ENCODE measurements at places on chromosomes 13 and 19. TPM values are rescaled to one million over a fixed set of nuclear protein-coding genes. Genes with fewer than 3 reads are reported as not detected.

DNA sequence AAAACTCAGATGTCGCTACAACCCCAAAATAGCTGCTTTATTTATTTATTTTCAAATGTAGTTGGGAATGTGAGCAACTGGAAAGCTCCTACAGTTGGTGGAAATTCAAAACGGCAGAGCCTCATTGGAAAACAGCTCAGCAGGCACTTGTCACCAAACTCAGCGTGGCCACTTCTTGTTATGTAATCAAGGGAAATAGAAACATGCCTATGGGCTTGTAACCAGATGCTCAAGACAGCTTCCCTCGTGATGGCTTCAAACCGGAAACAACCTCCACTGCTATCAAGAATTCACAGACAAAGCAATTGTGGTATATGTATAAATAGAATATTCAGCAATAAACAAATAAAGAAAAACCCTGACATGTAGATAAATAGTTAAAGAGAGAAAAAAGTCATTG lies 627.8 kb upstream of the SLC10A2 start:
- H3K36me3 ChIP-seq = no peaks in the 10 kb centered on the region
- H3K4me1 ChIP-seq = no peaks in the 10 kb centered on the region
- no peaks in the 10 kb centered on the region for H3K27me3 ChIP-seq
- no peak for DNase-seq
- no peak overlapping the region for H3K27ac ChIP-seq

DNA sequence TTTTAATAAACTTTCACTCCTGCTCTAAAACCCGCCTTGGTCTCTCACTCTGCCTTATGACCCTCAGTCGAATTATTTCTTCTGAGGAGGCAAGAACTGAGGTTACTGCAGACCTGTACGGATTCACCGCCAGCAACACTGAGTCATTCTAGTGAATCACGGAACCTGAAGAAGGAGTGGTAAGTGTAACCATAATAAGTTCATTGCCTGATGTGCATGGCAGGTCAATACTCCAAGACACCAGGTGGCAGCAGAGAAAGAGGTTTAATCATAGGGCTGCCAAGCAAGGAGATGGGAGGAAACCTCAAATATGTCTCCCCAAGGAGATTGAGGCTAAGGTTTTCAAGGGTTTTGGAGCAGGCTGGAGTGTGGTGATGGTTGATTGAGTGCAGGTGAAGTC lies 204.3 kb upstream of the IPO5 start:
- no peaks in the 10 kb centered on the region for H3K36me3 ChIP-seq
- H3K4me3 ChIP-seq = no peak overlapping the region
- H3K27me3 ChIP-seq = no peaks in the 10 kb centered on the region
- H3K4me1 ChIP-seq = no peaks in the 10 kb centered on the region
- DNase-seq = peak; percentile 27

GRCh38 chr19:1292419-1293151 lies 6.9 kb downstream of the EFNA2 start:
- H3K27ac ChIP-seq = no peak overlapping the region
- no peaks in the 10 kb centered on the region for H3K4me1 ChIP-seq
- H3K36me3 ChIP-seq = no peaks in the 10 kb centered on the region
- H3K4me3 ChIP-seq = no peak overlapping the region
- H3K27me3 ChIP-seq = peaks cover 21% of the 10 kb centered on the region

GRCh38 chr13:48564056-48564455 lies 31.2 kb upstream of the RCBTB2 start:
- H3K4me3 ChIP-seq = no peak overlapping the region
- peaks cover 18% of the 10 kb centered on the region for H3K4me1 ChIP-seq
- H3K27me3 ChIP-seq = no peaks in the 10 kb centered on the region
- no peak for DNase-seq

DNA sequence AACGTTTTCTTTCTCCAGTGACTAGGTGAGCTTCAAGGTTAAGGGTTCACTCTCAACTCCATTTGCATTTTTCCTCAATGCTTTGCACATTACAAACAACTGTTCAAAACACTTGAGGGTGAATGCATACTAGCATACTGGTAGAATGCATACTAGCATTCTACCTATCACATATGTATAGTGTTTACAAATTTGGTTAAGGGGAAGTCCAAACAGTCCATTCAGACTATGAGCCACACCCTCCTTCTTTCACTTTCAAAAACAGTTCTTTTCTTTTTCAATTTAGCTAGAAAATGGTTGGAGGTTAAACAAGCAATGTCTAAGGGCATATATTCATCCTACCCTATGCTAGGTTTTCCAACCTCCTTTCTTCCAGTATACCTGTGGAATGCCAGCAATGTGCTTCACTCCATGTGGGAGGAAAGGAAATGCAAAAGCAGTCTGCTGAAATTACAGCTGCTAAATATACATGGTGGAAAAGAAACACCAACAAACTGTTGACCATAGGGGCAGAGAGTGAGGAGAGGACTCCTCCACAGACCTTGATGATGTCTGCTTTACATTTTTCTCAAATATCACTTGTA lies 102.6 kb downstream of the DOCK9 start:
- no peak overlapping the region for H3K27ac ChIP-seq
- no peaks in the 10 kb centered on the region for H3K36me3 ChIP-seq

DNA sequence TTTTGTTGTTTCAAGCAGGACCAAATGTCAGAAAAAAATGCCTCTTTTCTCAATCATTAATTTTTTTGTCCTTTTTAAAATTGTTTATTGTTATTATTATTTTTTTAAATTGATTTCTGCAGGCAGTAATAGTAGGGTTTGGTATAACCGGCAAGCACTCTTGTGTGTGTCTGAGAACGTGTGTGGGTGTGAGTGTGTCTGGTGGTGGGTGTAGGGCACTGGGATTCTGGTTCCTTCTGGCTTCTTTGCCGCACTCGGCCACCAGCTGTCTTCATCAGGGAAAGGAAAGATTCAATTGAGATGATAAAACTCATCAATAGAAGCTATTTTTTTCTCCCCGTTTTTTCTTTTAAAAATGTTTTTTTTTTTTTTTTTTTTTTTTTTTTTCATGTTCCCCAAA lies 56.4 kb downstream of the IER2 start:
- H3K4me3 ChIP-seq = no peak overlapping the region
- no peak overlapping the region for H3K27ac ChIP-seq

DNA sequence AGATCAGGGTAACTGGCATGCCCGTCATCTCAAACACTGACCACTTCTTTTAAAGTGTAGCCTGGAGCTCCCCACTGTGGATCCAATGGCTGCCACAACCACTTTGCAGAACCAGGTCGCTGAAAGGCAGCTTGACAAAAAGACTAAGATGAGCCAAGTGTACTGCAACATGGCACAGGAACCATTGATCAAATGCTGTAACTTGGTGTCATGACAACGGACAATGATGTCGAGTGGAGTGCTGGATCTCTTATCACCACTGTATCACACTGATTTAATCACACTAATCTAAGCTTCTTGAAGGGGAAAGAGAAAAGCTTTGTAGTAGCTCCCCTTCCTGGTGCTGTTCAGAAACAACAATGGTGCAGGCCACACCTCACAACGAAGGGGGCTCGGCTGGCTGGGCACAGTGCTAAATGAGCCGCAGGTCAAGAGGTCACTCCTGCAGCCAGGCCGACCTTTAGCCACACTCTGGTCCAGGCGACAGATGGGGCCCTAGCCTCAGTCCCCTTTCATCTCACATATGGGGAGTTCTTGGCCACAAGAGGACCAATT lies 2.2 kb upstream of the TNFRSF19 start:
- no peaks in the 10 kb centered on the region for H3K27me3 ChIP-seq
- H3K27ac ChIP-seq = no peak overlapping the region
- no peaks in the 10 kb centered on the region for H3K36me3 ChIP-seq
- no peak for DNase-seq
- H3K4me3 ChIP-seq = no peak overlapping the region

GRCh38 chr13:113835461-113836270 lies 28.2 kb downstream of the GAS6 start:
- peak overlapping the region; percentile 61 for H3K27ac ChIP-seq
- peaks cover 14% of the 10 kb centered on the region for H3K36me3 ChIP-seq
- H3K4me3 ChIP-seq = no peak overlapping the region

- H3K4me3 ChIP-seq = no peak overlapping the region
- no peak for DNase-seq
- no peaks in the 10 kb centered on the region for H3K4me1 ChIP-seq
- no peaks in the 10 kb centered on the region for H3K36me3 ChIP-seq
- no peak overlapping the region for H3K27ac ChIP-seq
- H3K27me3 ChIP-seq = no peaks in the 10 kb centered on the region
These were observed 37.2 kb downstream of the SIGLEC7 start for GRCh38 chr19:51179256-51179655.

DNA sequence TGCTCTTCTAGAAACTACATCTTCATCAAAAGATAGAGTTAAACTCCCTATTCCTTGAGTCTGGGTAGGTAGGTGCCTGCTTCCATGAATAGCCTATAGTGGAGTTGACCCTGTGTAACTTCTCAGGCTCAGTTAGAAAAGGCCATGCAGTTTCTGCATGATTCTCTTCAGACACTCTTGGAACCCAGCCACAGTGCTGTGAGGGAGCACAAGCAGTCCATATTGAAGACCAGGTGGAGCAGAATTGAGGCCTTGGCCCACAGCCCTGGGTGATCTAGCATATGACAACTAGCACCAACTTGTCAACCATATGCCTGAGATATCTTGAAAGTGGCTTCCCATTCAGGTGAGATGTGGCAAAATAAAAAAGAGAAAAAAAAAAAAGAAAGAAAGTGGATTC lies 10.3 kb upstream of the PAN3 start:
- H3K36me3 ChIP-seq = no peaks in the 10 kb centered on the region
- no peak overlapping the region for H3K4me3 ChIP-seq
- no peaks in the 10 kb centered on the region for H3K27me3 ChIP-seq
- H3K4me1 ChIP-seq = no peaks in the 10 kb centered on the region
- H3K27ac ChIP-seq = no peak overlapping the region
- no peak for DNase-seq

GRCh38 chr19:11931051-11931450 lies 6.1 kb downstream of the ZNF700 start:
- H3K36me3 ChIP-seq = 0 out of 2 replicates have a peak, but pooled peaks cover 5% of the 10 kb centered on the region
- no peak for DNase-seq
- no peaks in the 10 kb centered on the region for H3K27me3 ChIP-seq

- no peaks in the 10 kb centered on the region for H3K27me3 ChIP-seq
- DNase-seq = peak; percentile 59
- H3K27ac ChIP-seq = no peak overlapping the region
- no peaks in the 10 kb centered on the region for H3K36me3 ChIP-seq
- H3K4me3 ChIP-seq = peak overlapping the region; percentile 48
- H3K4me1 ChIP-seq = peaks cover 20% of the 10 kb centered on the region
These were observed 816 bp downstream of the CCNP start for GRCh38 chr19:40225440-40226305.

GRCh38 chr13:64551755-64552154 lies 2678.4 kb downstream of the PCDH9 start:
- peak; percentile 53 for DNase-seq
- no peak overlapping the region for H3K27ac ChIP-seq
- H3K27me3 ChIP-seq = no peaks in the 10 kb centered on the region
- no peak overlapping the region for H3K4me3 ChIP-seq

GRCh38 chr19:51448011-51448410 lies 10.2 kb downstream of the SIGLEC8 start:
- no peak overlapping the region for H3K27ac ChIP-seq
- no peak overlapping the region for H3K4me3 ChIP-seq

DNA sequence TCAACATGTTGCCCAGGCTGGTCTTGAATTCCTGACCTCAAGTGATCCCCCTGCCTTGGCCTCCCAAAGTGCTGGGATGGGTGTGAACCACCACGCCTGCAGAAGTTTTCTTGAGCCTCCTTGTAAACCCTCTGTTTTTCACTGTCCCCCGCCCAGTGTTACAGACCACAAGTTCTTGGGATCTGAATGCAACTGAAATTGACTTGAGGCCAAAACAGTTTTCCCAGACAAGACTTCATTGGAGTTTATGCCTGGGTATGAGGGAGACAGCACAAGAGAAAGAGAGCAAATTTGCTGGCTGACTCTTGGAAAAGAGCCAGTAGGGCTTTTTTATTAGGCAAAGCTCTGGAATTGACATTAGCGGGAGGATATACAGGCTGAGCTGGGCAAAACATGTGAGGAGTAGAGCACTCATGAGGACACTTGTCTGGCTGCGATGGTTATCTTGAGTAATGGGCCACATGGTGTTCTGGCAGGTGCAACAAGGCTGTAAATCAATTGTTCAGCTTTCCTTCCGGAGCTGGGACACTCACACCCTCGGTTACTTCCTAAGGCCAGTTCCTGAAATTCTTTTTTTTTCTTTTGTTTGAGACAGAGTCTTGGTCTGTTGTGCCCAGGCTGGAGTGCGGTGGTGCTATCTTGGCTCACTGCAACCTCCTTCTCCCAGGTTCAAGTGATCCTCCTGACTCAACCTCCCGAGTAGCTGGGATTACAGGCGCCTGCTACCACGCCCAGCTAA lies 12.7 kb upstream of the HNRNPL start:
- no peaks in the 10 kb centered on the region for H3K36me3 ChIP-seq
- no peaks in the 10 kb centered on the region for H3K4me1 ChIP-seq
- H3K27me3 ChIP-seq = no peaks in the 10 kb centered on the region
- no peak overlapping the region for H3K4me3 ChIP-seq

- H3K27ac ChIP-seq = no peak overlapping the region
- no peaks in the 10 kb centered on the region for H3K27me3 ChIP-seq
- H3K4me1 ChIP-seq = no peaks in the 10 kb centered on the region
- no peak for DNase-seq
These were observed 48.8 kb downstream of the TSHZ3 start for GRCh38 chr19:31300422-31300821.

- no peaks in the 10 kb centered on the region for H3K36me3 ChIP-seq
- peak overlapping the region; percentile 45 for H3K27ac ChIP-seq
- H3K4me3 ChIP-seq = peak overlapping the region; percentile 32
These were observed 69.8 kb downstream of the LRCH1 start for GRCh38 chr13:46622630-46623256.

GRCh38 chr19:48391100-48392005 lies at the start of gene KDELR1:
Gene KDELR1 (minus strand): TSS chr19:48391551. CDS start chr19:48391358, 193 bp downstream.
- H3K27ac ChIP-seq = peak within 1 kb of the TSS; percentile 90
- DNase-seq = peak; percentile 88
- peak within 1 kb of the TSS; percentile 91 for H3K4me3 ChIP-seq
- no peaks in the 10 kb centered on the region for H3K4me1 ChIP-seq

DNA sequence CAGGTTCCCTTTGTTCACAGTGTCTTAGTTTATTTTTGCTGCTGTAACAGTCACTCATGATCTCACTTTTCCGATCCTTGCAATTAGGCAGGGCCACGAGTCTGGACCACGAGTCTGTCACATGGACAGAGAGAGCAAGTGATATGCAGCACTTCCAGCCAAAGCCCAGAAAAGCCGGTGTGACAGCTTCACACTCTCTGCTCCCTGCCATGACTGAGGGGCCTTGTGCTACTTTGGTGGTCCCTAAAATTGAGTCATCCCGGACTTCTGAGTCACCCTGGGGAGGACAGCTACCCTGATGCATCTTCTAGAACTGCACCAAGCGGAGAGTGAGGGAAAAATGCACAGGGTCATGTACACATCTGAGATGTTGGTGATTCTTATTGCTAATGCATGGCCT lies 179.6 kb downstream of the EFNB2 start:
- H3K36me3 ChIP-seq = no peaks in the 10 kb centered on the region
- H3K27me3 ChIP-seq = 0 out of 2 replicates have a peak, but pooled peaks cover 2% of the 10 kb centered on the region
- no peaks in the 10 kb centered on the region for H3K4me1 ChIP-seq
- DNase-seq = no peak
- H3K27ac ChIP-seq = no peak overlapping the region

- no peaks in the 10 kb centered on the region for H3K27me3 ChIP-seq
- no peak overlapping the region for H3K4me3 ChIP-seq
- no peak overlapping the region for H3K27ac ChIP-seq
- DNase-seq = no peak
These were observed 3.3 kb upstream of the RASA3 start for GRCh38 chr13:114135731-114136171.

KLK3 gene
- not detected for total RNA-seq

FAM83E gene
- total RNA-seq = not detected

GJB2 gene
- 0.11 TPM for total RNA-seq

PLIN5 gene
- not detected for total RNA-seq

PEAK3 gene
- total RNA-seq = not detected

FPR3 gene
- total RNA-seq = not detected

MYPOP gene
- total RNA-seq = 7.7 TPM

ZNF729 gene
- total RNA-seq = not detected

CGB5 gene
- total RNA-seq = not detected

KLF1 gene
- total RNA-seq = not detected

All from GM23248 (cell line).